AG20443 (cell line): ENCODE measurements at places on chromosomes 4 and X.
A peak's percentile ranks its signal among the peaks of the same experiment; 100 is the strongest.

DNA sequence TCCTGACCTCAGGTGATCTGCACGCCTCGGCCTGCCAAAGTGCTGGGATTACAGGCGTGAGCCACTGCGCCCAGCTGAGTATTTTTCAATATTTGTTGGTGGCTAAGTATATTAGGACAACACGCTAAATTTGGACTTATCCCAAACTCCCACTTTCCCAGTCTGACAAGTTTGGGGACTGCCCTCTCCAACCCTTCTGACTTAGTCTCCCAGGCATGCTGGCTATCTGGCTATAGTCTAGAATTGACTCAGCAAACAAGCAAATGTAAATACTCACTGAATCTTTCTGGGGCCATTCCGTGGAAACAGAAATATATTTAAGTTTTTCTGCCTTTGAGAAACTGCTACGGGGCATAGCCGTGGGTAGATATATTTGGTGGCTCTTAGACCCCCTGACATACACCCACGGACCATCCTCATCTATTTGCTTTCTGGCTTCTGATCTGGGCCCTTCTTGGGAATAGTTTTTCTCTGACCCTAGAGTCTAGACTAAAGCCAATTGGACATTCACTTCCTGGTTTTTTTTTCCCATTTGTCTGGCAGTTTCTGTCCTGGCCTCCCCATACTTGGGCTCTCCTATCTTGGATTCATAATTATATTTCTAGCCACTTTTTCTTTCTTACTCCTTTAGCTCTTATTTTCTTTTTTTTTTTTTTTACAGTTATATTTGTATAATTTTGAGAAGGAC is 11.3 kb upstream of the DOCK11 start:
- DNase-seq = no peak

GRCh38 chr4:44988011-44988410 is 261.7 kb upstream of the GNPDA2 start:
- DNase-seq = no peak

DNA sequence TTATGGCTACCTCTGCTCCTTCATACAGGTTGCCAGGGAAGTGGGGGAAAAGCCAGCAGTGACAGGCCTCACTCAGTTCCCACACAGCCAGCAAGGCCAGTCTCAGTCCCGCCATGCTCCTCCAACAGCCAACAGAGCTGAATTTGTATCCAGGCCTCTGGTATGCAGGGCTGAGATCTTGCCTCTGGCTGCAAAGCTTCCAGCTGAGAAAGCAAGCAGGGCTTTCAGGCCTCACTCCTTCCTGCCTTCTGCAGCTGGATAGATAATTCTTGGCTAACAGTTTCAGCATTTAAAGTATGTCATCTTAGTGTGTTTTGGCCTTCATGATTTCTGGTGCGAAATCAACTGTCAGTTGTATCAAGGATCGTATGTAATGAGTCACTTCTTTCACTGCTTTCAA is 103.6 kb downstream of the GNL3L start:
- no peak for DNase-seq

GRCh38 chrX:41475591-41476241 is 28.6 kb downstream of the NYX start:
- no peak for DNase-seq

- no peak for DNase-seq
Observed at GRCh38 chr4:86613734-86614133, 19.6 kb downstream of the PTPN13 start.

DNA sequence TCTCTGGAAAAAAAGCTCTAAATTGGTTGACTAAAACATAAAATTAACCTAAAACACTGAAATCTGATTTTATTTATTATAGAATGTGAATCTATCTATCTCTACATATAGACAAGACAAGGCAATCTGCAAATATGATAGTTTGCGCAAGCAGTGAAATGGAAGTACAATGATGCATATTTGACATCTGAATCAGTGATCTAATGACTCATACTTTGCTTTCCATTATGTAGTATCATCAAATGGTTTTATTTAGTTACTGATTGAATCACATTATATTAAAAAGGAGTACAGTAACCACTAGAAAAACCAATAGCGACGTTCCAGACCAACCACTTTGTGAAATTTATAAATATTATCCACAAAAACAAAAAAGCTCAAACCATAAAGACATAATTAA is 1969.3 kb downstream of the PCDH7 start:
- no peak for DNase-seq

DNA sequence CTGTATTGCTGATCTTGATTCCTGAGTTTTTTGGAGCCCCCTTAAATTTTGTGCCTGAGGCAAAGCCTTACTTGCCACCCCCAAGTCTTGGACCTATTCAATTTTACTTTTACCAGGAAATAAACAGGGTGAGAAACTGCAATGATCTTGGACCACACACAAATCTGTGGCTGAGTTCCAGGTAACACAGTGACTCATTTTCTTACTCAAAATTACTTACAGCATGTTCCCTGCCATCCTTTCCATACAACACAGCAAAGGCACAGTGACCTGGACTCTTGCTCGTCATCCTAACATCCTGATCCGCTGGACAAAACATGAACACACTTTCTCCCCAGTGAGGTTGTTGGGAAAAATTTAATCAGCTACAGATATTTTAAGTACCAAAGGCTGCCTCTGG is 60.7 kb upstream of the S100G start:
- DNase-seq = peak; percentile 21

DNA sequence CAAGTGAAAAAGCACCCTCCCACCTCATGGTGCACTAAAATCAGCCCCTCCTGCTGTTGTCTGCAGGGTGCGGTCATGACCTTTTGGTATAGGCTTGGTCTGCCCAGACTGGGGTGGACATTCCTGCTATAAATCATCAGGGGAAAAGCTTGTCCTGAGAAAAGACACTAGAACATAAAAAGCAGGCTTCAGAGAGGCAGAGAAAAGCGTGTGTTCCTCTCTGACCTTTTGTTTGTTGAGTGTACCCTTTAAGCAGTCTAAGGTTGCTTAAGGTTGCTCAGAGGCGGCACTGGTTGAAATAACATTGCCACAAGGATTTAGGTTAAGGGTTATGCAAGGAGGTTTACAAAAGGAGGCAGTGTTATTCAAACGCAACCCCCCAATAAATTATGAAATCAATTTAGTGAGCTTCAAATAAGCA is 43.5 kb downstream of the CCDC158 start:
- DNase-seq = no peak

DNA sequence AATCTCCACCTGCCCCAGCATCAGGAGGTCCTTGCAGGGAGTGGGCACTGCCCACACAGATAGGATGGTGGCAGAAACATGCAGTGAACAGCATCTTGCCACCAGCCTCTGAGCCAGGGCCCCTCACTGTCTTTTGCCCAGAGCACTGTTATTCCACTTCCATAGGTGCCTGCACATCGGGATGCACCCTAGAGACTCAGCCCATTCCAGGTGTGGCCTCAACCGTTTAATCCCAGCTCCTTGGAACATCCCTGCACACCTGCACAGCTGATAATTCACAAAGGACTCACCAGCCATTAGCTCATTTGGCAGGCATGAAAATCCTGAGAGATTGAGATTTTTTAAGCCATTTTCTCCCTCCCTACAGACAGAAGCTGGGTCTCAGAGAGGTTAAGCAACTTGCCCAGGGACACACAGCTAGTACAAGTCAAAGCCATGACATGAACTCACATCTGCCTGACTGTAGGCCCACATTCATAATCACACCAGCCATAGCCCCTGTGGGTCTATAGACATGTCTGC is 116.3 kb downstream of the EFNB1 start:
- no peak for DNase-seq

DNA sequence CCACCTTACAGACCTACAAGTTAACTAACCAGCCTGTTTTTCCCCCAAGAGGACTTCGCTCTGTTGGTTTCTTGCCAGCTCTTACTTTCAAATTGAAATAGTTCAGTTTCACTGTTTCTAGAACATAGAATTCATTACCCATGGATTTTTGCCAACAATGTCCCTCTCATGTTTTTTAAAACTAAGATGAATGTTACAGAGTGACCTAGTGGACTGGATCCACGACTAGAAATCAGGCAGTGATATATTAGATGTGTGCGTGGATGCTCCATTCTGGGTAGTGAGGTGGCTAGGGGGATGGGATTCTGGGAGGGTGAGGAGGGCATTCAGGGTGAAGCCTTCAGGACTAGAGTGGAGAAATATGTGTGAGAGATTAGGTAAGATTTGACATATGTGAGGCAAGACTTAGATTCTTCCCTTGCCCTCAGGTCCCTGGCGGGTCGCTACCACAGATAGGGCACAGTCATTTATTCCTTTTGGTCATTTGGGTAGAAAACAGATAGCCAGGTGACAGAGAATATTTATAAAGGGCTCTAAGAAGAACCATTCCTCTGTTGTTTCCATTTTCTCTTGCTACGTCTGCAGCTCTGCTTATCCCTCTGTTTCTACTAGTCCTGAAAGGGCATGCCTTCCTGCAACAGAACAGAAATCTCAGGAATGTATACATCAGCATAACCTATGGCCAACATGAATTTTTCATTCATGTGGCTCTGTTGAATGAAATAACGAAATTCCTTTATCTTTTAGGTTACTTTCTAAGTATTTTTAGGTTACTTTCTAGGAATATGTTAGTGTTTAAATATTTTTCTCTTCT is 15.4 kb upstream of the JADE1 start:
- DNase-seq = no peak

DNA sequence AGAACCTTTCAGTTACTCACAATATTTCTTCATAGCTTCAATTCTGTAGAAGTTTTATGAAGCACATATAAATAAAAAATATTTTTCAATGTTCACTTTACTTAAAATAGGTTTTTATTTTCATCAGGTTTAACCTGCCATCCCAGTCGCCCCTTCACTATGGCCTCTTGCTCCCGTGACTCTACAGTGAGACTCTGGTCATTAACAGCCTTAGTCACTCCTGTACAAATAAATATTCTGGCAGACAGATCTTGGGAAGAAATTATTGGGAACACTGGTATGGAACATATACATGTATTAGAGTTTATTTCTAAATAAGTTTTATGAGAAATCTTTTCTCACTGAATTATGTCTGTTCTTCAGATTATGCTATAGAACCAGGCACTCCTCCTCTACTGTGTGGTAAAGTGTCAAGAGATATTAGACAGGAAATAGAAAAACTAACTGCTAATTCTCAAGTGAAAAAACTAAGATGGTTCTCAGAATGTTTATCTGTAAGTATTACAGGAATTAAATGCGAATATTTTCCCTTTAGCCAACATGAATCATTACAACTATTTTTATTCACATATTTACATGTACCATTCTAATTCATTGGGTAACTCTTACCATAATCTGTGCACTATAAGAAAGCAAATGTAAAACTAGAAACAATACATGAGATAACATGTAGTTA is 45.6 kb downstream of the SPATA4 start:
- no peak for DNase-seq

DNA sequence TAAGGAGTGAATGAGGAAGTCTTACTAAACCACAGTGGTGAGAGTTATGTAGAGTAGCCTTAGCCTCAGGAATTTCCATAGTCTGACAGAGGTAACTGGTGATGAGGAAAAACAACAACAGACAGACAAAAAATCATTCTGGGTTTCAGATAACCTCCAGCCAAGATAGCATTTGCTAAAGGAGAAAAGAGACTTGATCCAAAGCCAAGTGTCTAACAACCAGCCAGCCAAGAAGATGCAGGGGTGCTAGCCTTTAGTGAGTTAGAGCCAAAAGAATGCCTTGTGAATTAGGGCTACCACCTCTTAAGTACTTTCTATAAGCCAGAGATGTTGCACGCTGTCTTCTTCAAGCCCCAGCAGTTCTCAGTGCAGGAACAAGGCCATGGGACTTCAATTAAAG is 478.0 kb upstream of the CPEB2 start:
- DNase-seq = no peak

GRCh38 chr4:83012200-83012686 is 1.6 kb upstream of the LIN54 start:
- DNase-seq = no peak

DNA sequence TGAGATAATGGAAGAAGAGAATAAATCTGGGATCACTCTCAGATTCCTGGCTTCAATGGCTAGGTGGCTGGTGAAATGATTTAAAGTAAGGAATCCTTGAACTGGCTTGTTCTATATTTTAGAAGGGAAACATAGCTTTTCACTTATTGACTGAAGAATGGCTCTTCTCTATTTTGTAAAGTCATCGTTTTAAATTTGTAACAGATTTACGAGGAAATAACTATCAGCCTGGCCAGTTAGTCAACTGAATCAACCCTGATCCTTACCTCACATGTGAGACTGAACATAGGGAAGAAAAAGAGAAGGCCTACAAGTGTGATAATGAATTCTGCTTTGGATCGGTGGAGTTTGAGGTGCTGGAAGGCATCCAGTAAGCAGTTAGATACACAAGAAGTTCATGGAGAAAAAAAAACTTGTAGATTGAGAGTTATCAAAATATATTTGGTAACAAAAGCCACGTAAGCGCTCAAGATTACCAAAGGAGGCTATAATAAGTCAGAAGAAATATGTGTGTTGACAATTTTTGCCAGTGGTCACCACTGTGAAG is 12.0 kb downstream of the AREG start:
- DNase-seq = no peak

DNA sequence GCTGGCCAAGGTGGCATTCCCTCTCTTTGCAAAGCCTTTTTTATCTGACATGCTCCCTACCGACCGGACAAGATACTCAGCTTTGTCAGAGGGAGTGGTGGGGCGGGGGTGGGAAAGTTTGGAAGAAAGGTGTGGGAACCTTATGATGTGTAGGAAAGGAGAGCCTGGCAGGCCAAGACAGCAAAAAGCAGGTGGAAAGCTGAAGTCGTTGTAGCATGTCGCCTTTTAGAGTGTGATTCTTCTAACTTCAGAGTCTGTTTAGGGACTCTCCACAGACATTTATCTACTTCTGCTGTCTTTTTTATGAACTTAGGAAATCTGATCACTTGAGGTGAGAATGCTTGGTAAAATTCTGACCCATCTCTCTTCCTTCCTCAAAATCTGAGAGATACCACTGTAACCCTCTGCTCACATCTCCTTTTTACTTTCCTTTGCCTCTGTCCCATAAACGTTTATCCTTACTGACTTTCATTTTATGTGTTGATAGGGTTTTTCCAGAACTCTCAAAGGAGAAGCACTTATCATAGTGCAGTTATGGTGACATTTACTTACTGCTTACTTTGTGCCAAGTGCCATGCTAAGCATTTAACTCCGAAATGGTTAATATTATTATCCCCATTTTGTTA is 8.2 kb upstream of the RUFY3 start:
- no peak for DNase-seq

GRCh38 chrX:134885336-134886001 is 105.3 kb upstream of the SMIM10 start:
- no peak for DNase-seq

- DNase-seq = peak; percentile 90
Observed at GRCh38 chrX:49073601-49074575, at the start of gene PRAF2. Gene PRAF2 (minus strand): TSS chrX:49074002. CDS start chrX:49073987, 15 bp downstream.

GRCh38 chr4:30722359-30723200 is 2.4 kb downstream of the PCDH7 start:
- DNase-seq = no peak

- DNase-seq = no peak
Observed at GRCh38 chrX:7117587-7117986, 29.9 kb upstream of the STS start.

GRCh38 chr4:15197005-15197404 is 194.7 kb downstream of the CPEB2 start:
- DNase-seq = peak; percentile 36
